ENCODE measurements at places on chromosomes 4 and X.
A peak's percentile ranks its signal among the peaks of the same experiment; 100 is the strongest.

DNA sequence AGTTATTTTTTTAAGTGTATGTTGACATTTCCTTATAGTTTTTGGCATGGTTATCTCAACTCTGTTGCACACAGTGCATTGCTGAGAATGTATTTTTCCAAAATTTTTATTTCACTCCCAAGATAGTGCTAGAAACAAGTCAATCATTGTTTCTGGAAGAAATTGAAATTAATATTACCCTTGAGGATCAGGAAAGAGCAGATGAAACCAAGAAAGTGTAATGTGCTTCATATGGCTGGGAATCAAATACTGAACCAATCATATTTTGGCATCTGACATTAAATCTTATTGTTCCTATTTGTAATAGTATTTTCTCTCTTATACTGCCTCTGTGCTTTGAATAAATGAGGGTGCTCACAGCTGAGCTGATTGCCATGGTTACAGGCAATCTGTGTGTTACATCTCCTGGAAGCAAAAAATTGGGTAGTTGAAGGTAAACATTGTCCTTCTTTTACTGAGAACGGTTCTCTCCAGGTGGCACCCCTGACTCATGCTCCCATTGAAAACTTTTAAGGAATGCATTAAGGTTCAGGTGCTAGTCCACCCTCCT is 358.2 kb upstream of the NR3C2 start:
- DNase-seq = no peak

DNA sequence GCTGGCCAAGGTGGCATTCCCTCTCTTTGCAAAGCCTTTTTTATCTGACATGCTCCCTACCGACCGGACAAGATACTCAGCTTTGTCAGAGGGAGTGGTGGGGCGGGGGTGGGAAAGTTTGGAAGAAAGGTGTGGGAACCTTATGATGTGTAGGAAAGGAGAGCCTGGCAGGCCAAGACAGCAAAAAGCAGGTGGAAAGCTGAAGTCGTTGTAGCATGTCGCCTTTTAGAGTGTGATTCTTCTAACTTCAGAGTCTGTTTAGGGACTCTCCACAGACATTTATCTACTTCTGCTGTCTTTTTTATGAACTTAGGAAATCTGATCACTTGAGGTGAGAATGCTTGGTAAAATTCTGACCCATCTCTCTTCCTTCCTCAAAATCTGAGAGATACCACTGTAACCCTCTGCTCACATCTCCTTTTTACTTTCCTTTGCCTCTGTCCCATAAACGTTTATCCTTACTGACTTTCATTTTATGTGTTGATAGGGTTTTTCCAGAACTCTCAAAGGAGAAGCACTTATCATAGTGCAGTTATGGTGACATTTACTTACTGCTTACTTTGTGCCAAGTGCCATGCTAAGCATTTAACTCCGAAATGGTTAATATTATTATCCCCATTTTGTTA is 8.2 kb upstream of the RUFY3 start:
- no peak for DNase-seq

- DNase-seq = no peak
Observed at GRCh38 chr4:26071688-26072087, 157.7 kb downstream of the SMIM20 start.

GRCh38 chrX:43562372-43562771 is 93.7 kb upstream of the MAOA start:
- no peak for DNase-seq

- DNase-seq = no peak
Observed at GRCh38 chrX:16403808-16404207, 236.5 kb downstream of the MAGEB17 start.

DNA sequence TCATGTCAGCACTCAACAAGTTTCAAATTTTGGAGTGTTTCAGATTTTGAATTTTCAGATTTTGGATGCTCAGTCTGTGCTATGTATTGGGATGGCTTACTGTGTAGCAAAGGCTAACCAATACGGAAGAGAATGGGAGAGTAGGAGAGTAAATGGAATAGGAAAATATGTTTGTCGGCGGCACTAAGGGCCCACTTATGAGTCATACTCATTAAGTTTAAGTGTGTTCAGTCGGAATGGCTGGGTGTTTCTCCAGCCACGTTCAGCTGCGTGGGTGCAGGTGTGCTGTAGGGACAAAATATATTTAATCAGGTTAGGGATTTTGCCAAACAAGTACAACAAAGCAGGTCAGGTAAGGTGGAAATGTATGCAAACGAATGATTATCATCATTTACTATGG is 13.6 kb downstream of the FTHL17 start:
- DNase-seq = no peak

DNA sequence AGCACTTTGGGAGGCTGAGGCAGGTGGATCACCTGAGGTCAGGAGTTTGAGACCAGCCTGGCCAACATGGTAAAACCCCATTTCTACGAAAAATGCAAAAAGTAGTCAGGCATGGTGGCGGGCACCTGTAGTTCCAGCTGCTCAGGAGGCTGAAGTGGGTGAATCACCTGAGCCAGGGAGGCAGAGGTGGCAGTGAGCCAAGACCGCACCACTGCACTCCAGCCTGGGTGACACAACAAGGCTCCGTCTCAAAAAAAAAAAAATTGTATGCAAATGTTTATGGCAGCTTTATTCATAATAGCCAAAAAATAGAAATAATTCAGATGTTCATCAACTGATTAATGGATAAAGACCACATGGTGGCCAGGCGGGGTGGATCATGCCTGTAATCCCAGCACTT is 9.8 kb upstream of the NOCT start:
- DNase-seq = no peak

- DNase-seq = no peak
Observed at GRCh38 chr4:44237643-44238042, 211.0 kb downstream of the KCTD8 start.

DNA sequence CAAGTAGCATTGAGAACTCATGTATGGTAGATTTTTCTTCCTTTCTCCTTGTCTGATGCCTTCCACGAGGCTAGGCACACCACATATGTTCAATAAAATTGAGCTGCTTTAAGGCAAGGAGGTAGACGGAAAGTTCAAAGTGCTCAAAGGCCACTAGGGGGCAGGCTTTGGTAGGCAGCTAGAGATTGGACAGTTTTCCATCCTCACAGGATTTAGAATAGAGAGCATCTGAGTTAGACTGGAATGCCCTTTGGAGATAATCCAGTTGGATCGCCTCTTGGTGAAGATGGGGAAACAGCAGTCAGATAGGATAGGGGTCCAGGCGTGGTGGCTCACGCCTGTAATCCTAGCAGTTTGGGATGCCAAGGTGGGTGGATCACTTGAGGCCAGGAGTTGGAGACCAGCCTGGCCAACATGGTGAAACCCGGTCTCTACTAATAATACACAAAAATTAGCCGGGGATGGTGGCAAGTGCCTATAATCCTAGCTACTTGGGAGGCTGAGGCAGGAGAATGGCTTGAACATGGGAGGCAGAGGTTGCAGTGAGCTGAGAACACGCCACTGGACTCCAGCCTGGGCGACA is 30.4 kb downstream of the ELF4 start:
- no peak for DNase-seq

GRCh38 chrX:110987292-110987691 is 108.7 kb upstream of the PAK3 start:
- no peak for DNase-seq

- no peak for DNase-seq
Observed at GRCh38 chrX:136143711-136144110, 3.6 kb upstream of the FHL1 start.

DNA sequence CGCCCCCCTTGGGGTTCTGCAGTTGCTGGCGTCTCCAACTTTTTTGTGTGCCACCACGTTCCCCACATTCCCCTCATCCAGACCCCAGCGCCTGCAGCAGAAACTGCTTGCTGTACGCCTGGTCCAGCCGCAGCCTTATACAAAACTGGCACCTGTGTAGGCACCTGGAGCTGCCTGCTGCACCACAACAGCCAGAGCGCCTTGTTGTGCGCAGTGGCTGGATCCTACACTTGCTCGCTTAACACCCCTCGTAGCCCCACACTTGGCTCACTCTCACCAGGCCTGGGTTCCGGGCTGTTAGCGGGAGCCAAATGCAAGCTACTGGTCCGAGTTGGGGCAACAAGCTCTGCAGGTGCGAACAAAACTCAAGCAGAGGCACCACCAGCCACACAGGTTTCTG is 136.8 kb downstream of the TECRL start:
- DNase-seq = no peak

DNA sequence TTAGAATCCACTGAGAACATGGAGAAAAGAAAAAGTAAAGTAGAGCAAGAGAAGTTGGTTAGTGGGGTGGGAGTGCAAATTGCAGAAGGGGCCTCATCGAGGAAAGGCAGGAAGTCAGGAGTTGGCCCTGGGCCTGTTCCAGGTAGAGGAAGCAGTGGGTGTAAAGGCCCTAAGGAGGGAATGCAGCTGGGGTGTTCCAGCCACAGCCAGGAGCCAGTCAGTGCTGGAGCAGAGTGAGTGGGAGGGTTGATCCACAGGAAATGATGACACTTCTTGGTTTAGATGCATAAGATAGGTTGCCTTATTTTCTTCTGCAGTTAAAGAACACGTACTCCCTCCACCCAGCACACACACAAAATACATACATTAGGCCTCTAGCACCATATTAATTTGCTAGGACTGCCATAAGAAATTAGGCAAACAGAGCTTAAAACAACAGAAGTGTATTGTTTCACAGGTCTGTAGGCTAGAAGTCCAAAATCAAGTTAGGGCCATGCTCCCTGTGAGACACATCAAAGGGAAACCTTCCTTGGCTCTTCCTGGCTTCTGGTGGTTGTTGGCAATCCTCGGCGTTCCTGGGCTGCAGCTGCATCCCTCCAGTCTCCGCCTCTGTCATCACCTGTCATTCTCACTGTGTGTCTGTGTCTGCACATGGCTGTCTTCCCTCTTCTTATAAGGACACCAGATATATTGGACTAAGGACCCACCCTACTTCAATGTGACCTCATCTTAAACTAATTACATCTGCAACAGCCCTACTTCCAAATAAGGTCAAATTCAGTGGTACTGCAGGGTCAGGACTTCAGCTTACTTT is 205.9 kb downstream of the AASDH start:
- DNase-seq = no peak

DNA sequence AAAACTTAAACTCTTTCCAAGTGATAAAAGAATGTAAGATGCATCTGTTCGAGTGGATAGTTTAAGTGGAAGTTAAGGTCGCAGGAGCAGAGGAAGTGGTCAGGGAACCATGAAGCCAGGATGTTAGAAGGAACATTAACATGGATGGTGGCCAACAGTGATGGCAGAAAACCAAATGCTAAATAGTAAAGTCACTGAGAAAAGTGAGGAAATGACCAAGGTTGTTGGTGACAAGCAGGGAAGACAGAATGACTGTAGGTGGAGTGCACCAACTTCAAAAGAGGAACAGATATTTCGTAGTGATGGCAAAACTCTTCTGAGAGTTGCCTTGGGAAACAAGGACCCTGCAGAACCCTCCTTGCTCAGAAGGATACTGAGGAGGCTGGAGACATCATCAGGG is 226.2 kb downstream of the PALLD start:
- no peak for DNase-seq

- DNase-seq = no peak
Observed at GRCh38 chrX:11427453-11428071, 134.3 kb downstream of the AMELX start.

DNA sequence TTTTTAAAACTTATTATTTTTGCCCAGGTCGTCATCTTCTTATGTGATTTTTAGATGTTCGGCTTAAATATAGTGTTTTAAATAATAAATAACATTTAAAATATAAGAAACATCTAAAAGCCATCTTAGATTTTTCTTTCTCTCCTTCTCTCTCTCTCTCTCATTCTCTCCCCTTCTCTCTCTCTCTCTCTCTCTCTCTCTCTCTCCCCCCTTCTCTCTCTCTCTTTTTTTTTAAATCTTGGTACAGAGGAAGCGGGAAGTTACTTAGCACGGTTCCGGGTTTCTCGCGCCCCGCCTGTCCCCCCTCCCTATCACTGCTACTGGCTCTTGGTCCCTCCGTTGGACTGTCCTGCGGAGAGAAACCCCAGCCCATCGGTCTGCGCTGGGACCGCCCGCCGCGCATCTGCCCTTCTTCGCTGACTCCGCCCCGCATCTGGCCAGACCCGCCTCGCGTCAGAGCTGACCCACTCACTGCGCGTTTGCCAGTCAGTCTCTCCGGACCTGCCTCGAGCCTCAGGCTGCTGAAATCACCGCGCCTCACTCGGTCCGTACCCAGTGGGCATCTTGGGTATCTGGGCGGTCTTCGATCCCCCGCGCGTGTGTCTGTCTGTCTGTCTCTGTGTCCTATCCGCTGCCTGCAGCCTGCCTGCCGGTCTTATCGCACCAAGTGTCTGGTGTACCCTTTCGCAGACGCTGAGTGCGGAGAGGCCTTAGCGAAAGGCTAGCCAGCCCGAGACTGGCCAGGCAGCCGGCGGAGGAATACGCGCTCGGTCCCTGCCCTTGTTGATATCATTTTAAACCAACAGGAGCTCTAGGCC is at the start of gene PABPC5:
TSS of gene PABPC5 (plus strand) at position 489 of the 818 bp plus-strand sequence. CDS start 739 bp downstream, outside the sequence.
- peak; percentile 53 for DNase-seq

- no peak for DNase-seq
Observed at GRCh38 chr4:184950117-184950830, 68.0 kb upstream of the HELT start.

- no peak for DNase-seq
Observed at GRCh38 chr4:5050520-5051277, 581 bp upstream of the STK32B start.

DNA sequence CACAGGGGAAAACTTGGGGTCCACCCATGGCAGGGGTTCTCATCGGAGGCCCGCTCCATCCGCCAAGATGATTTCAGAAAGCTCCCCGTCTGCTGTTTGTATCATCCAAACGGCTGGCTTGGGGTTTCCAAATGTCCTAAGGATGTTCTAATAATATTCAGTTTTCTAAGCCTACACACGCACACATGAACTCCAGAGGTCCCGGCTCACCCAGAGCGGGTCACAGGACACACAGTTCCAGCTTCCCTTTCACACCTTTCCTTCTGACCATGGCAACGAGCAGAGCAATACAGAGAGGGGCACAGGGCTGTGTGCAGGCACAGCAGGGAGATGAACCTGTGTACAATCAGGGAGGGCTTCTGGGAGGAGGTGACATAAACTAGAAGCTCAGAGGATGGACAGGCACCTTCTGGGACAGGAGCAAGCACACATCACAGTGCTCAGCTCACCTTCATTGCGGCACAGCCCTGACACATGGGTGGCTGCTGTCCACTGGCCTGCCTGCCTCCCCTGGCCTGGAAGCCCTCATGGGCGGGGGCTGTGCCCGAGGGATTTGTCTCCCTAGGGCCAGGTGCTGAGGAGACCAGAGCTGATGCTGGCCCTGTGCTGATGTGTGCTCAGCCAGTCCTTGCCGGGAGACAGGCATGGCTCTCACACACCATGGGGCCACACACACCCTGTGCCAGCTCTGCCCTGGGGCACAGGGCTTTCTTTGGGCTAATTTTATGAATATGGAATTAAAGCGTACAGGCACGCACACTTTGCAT is 44.8 kb downstream of the ABLIM2 start:
- no peak for DNase-seq

DNA sequence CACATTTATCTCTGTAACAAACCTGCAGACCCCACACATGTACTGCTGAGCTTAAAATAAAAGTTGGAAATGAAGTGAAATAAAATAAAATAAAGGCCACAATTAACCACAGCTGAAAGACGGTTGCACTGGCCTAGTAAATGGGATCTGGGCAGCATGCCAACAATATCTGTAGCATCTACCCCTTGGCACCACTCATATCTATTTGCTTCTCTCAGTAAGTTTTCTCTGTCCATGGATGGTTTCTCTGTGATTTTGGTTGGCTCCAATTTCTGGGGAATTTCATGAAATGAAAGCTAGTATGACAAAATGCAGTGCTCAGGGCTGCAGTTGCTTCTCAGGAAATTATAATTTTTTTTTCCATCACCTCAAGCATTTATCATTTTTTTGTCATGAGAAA is 172.0 kb upstream of the IL15 start:
- DNase-seq = no peak

All from brain pericyte (primary cell).